ENCODE measurements at places on chromosomes 5 and 9.

DNA sequence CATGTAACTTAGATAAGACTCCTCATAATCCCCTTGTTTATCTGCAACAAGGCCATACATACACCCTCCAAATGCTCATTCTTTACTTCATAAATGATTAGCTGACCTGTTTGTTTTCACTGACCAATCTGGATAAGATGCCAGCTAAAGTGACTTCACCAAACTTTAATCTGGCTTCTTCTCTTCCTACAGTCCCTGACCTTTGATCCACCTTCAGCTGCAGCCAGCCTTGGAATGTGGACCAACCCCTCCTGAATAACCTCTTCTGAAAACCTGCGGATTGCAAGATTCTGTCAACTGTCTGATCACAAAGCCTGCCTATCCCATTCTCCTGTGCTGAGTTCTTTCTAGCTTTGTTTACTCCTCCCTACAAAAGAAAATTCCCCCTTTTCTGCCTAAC lies 476.8 kb downstream of the LRRC70 start:
- no peak for DNase-seq

GRCh38 chr9:121376214-121376830 lies 6.3 kb upstream of the STOM start:
- no peak for DNase-seq

DNA sequence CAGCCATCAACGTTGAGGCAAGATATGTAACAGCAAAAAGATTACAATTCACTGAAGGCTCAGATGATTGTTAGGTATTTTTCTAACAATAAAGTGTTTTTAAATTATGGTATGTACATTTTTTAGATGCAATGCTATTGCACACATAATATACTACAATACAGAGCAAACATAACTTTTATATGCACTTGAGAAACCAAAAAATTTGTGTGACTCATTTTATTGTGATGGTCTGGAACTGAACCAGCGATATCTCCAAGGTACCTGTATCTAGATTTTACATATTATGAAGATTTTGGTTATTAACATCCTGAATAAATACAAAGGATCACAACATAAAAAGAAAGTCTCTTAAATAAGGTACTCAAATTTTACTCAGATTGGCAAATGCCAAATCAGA lies 41.3 kb downstream of the TBCA start:
- DNase-seq: no peak

GRCh38 chr5:7500256-7500655 lies 104.3 kb downstream of the ADCY2 start:
- DNase-seq: no peak

GRCh38 chr5:153952893-153953292 lies 85.8 kb downstream of the FAM114A2 start:
- DNase-seq: no peak

- DNase-seq: no peak
Observed at GRCh38 chr5:107387526-107388140, 283.1 kb downstream of the EFNA5 start.

GRCh38 chr9:132647806-132648205 lies 22.0 kb downstream of the DDX31 start:
- DNase-seq: no peak

GRCh38 chr5:131769961-131770360 lies 26.9 kb downstream of the FNIP1 start:
- no peak for DNase-seq

GRCh38 chr9:83472764-83473163 lies 65.4 kb downstream of the FRMD3 start:
- DNase-seq: no peak

GRCh38 chr5:37575541-37576489 lies 196.7 kb downstream of the WDR70 start:
- no peak for DNase-seq

GRCh38 chr5:44987026-44987425 lies 178.3 kb downstream of the MRPS30 start:
- DNase-seq: no peak

DNA sequence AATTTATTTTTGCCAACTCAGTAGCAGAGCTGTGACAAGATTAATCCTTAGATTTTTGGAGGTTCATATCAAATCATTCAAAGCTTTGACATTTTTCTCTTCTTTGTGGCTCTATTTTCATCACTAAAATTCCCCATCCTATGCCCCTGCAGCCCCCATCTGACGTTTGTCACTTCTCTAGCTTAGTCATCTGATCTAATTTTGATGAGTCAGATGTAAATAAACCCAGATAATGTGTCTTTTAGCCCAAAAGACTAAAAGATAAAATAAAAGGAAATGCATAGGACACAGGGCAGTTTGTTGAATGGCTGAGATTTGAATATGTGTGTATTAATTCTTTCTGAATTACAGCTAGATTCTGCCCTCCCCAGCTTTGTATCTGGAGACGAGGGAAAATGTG lies 897 bp upstream of the HSPB3 start:
- DNase-seq: no peak

DNA sequence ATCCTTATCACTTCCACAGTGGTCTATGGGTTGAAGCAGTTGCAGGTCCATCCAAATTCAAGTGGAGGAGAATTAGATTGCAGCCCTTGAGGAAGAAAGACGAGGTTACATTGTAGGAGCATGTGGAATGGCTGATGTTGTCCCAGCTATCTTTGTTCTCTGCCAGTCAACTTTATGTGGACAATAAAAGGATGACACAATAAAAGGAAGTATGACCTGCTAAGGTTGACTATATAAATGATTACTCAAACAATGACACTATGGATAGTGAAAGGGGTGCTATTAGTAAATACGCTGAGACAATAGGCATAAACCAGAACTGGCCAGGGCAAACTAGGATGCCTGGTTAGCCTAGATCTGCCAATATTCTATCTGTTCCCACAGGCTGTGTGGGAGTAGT lies 12.8 kb upstream of the ZNF618 start:
- DNase-seq: no peak

DNA sequence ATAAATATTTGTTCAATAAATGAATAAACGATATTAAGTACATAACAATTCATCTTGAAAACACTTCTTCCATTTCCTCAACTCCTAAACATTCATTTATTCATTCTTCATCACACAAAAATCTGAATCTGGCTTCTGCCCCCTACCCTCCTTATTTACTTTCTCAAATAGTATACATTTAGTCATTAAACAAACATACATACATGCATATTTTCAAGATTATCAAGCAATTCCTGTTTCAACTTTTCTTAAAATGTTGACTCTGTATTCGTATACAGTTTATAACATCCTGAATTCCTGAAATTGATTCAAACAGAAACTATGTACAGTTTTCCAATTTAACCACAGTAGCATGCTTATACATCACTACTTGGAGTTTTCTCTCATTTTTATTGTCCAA lies 129.0 kb downstream of the MUSK start:
- DNase-seq: no peak

GRCh38 chr5:136145030-136145429 lies 12.4 kb downstream of the SMAD5 start:
- DNase-seq: no peak

- DNase-seq: no peak
Observed at GRCh38 chr5:170307575-170308465, 10.2 kb upstream of the LCP2 start.

- no peak for DNase-seq
Observed at GRCh38 chr5:139852696-139853095, 57.1 kb downstream of the PSD2 start.

- DNase-seq: no peak
Observed at GRCh38 chr5:125835293-125836172, 587.7 kb upstream of the GRAMD2B start.

- no peak for DNase-seq
Observed at GRCh38 chr9:110659891-110660541, 8.6 kb upstream of the MUSK start.

DNA sequence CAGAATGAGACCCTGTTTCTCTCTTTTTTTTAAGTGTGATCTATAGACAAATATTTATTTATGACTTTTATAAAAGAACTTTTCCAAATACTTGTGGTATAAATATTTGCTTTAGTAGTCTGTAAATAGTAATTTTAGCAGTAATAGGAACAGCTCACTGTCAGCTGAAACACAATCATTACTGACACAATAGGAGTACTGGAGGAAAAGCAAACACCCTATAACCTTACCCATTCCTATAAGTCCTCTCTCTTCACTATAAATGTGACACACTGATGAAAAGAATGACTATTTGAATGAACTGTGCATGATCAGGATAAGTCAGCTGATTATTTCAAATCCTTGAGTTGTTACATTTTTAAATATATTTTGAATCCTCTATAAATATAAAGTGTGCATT lies 72.4 kb downstream of the CDH12 start:
- DNase-seq: no peak

DNA sequence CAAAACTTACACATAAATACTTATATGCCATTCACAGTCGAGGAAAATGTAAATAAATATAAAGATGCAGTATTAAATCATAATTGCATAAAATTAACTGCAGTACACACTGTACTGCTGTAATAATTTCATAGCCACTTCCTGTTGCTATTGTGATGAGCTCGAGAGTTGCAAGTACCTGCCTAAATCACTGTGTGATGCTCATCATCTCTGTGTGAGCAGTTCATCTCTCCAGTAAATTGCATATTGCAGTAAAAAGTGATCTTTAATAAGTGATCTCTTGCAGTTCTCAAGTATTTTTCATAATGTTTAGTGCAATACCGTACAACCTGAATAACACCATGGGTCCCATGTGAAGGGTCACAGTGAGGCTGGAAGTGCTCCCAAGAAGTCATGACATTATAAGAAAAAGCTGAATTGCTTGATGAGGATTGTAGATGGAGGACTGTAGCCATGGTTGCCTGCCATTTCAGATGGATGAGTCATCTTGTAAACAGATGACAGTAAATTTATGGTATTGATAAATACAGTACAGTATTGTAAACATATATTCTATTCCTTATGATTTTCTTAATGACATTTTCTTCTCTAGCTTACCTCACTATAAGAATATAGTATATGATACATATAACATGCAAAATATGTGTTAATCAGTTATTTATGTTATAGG lies 34.9 kb downstream of the SYK start:
- DNase-seq: no peak

DNA sequence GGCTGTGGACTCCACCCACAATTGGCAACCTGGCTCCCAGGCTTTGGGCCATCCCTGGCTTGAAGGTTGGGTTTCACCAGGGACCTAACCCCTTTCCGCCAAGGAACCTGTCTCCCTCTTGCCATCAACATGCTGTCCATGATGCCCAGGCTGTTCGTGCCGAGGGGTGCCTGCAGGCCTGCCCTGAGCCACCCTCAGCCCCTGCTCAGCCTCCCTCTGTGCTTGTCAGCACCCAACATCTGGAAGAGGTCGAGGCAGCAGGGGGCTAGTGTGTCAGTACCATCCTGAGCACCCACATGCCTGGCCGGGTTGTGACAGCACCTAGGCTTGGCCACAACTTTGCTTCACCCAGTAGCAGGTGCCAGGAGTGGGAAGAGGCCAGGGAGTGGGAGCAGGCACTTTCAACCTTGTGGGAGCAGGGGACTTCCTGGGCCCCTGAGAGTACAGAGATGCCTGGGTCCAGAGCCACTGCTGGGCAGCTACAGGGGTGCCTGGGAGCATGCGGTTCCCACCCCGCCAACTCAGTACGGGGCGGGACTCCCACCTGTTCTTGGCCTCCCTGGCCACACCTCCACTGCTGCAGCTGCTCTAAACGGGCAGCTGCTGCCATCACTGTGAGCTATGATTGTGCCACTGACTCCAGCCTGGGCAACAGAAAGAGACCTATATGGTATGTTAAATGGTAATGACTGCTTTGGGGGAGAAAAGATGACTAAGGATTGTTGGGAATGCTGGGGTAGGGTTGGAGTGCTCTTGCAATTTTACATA lies 6.3 kb downstream of the PDCD1LG2 start:
- no peak for DNase-seq

- no peak for DNase-seq
Observed at GRCh38 chr5:17441351-17441750, 56.7 kb upstream of the TAF11L2 start.

- no peak for DNase-seq
Observed at GRCh38 chr9:129323999-129324553, 146.0 kb upstream of the IER5L start.

- DNase-seq: no peak
Observed at GRCh38 chr5:158344376-158344775, 485.4 kb upstream of the CLINT1 start.

DNA sequence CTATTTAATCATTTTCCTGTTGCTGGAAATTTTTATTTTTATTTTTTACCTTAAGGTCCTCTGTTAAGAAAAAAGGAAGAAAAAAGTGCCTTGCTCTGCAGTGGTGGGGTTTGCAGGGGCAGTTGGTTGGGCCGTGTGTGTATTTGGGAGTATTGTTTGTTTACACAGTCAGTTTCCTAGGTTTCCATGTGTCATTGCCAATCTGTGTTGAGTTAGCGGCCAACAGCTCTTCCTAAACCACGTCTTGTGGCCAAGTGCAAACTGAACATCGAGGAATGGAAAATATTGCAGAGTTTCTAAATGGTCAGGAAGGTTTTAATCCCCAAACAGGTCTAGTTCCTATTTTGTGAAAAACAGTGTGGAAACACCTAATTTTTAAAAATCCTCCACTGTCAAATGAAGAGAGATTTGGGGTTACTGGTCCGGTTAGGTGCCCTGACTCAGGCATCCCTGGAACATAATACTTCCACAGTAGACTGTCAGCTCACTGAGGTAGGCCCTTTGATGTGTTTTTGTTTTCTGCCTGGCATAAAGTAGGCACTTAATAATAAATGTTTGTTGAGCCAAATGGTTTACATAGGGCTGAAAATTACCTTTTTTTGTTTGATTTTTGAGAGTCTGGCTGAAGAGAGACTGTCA lies 37.0 kb downstream of the MAMDC2 start:
- no peak for DNase-seq

GRCh38 chr5:180540050-180540694 lies 46.0 kb downstream of the CNOT6 start:
- DNase-seq: no peak

GRCh38 chr9:77982581-77983319 lies 48.9 kb downstream of the GNAQ start:
- no peak for DNase-seq

- DNase-seq: no peak
Observed at GRCh38 chr5:159426694-159427093, 96.4 kb upstream of the IL12B start.

DNA sequence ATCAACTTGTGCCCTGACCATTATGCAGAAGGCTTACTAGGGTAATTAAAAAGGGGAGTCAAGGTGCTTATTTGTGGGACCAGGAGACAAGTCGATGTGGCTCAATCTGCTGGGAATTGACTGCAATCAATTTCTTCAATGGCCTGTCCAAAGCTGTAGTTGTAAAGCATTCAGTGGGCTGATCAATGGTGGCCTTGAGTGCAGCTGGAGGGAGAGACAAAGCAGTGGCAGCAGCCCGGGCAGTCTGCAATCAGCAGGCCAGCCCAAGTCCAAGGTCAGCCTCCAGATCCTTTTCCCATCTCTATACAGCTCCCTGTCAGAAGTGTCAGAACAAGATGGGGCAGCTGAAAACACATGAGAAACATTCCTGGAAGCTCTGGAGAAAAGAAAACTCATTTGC lies 51.0 kb upstream of the BRINP1 start:
- no peak for DNase-seq

Measured in activated CD4-positive, alpha-beta T cell treated with anti-CD3 and anti-CD28 coated beads, Interleukin-2, amount 50 U/mL, for 24 hours (primary cell).